NCI-H1092 treated with DMSO at 0.1 percent for 48 hours (cell line): ENCODE measurements at places on chromosomes 13 and 19.

DNA sequence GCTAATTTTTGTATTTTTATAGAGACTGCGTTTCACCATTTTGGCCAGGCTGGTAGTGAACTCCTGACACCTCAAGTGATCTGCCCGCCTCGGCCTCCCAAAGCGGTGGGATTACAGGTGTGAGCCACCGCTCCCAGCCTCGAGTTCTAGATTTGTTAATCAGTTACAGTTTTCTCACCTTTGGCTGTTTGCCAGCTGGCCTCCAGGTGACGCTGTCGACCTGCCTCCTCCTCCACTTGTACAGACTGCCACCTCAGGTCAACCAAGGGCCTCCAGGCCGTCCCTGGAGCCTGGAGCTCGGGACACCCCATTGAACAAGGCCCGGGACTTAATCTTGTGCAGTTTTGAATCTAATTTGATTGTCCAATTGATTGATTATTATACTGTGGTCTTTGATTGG lies 45.5 kb downstream of the IER2 start:
- no peak for DNase-seq

DNA sequence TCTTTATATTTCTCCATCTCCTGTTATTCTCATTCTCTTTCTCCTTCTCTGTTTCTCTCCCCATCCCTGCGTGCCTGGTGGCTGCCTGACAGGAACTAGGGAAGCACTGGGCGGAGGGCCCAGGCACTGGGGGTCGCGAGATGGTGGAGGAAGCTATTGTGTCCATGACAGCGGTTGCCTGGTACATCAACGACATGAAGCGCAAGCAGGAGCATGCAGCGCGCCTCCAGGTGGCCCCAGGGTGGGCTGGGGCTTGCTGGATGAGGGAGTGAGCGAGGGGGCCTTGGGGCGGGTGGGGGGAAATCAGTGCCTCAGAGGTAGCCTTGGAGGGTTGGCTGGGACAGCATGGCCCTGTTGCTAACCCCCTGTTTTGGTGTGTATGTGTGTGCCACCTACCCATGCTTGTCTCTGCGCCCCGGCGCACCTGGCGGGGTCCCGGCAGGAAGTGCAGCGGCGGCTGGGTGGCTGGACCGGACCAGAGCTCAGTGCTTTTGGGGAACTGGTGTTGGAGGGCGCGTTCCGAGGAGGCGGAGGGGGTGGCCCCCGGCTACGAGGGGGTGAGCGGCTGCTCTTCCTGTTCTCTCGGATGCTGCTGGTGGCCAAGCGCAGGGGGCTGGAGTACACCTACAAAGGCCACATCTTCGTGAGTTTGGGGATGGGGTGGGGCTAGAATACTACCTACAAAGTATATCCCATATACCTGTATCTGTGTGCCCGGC lies 5.2 kb downstream of the PLEKHG2 start:
- no peak for DNase-seq

DNA sequence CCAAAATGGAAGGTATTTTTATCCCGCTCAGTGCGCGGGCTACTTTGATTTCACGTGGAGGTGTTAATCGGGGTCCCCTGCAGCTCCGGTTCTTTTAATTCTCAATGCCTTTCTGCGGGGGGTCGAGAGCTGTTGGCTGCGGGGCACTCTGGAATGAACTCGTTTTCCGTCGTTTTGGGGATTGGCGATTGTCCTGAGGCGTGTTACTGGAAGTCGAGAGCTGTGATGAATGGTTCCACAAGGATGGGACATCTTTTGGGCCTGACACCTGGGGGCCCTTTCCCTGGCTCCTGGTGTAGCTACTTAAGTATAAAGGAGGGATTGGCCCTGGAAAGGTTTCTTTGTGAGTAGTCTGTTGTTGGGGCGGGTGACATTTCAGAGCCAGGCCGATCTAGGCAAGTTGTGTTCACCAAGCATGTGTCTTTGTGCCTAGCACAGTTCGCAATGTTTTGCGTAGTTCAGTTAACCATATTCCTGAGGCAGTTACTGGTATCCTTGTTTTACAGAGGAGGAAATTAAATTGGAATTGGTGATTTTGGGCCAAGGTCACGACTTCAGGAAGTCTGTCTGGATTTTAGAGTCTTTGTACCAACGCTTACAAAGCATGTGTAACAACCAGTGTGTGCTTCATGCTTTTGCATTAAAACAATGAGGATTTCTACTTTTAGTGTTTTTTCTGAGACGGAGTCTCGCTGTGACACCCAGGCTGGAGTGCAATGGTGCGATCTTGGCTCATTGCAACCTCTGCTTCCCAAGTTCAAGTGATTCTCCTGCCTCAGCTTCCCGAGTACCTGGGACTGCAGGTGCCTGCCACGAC lies 846 bp downstream of the RPL13A start:
- no peak for DNase-seq

GRCh38 chr19:6042776-6043726 lies 65.1 kb upstream of the RANBP3 start:
- no peak for DNase-seq

DNA sequence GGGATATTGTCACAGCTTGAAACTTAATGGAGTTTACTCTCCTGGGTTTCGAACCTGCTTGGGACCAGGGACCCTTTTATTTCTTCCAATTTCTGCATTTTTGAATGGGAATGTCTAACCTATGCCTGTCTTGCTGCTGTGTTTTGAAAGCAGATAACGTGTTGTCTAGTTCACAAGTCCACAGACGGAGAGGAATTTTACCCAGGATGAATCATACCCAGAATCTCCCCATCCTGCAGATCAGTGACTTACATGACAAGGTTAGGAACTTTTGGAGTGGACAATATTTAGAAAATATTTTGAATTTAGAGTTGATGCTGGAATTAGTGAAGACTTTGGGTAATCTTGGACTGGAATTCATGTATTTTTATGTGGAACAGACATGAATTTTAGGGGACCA lies 68.6 kb upstream of the RFXAP start:
- no peak for DNase-seq

GRCh38 chr13:105240371-105240770 lies 1295.1 kb downstream of the EFNB2 start:
- no peak for DNase-seq

- DNase-seq, result no peak
Measured at GRCh38 chr13:30857018-30857417, 49.1 kb upstream of the MEDAG start.

GRCh38 chr13:71513411-71514033 lies 353.5 kb downstream of the DACH1 start:
- peak; percentile 52 for DNase-seq

- no peak for DNase-seq
Measured at GRCh38 chr13:99380921-99381645, 73.9 kb upstream of the GPR183 start.

DNA sequence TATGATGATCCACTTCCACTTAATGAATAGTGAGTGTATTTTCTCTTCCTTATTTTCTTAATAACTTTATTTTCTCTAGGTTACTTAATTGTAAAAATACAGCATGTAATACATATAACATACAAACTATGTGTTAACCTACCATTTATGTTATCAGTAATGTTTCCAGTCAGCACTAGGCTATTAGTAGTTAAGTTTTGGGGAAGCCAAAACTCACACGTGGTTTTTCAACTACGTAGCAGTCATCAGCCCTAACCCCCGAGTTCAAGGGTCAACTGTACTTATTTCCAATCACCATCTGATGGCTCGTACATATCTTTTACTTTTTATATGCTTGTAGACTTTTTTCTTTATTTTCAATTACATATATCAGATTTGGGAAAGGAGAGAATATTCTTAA lies 95.7 kb downstream of the TNFSF13B start:
- no peak for DNase-seq

DNA sequence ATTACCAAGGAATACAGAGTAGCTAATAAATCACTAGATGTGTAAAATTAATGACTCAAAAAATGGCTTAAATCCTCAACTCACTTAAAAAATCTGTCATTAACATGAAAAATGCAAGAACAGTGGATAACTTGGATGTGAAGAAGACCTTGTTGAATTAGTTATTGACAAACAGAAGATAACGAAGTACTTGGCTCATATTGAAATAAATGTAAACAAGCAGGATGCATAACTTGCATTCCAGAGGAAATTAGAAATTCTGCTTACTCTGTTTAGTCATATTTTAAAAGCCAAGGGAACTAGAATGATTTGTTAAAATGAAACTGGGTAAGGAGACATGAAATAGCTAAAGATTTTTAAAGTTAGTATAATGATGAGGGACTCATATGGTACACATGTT lies 1812.2 kb downstream of the PCDH9 start:
- no peak for DNase-seq

DNA sequence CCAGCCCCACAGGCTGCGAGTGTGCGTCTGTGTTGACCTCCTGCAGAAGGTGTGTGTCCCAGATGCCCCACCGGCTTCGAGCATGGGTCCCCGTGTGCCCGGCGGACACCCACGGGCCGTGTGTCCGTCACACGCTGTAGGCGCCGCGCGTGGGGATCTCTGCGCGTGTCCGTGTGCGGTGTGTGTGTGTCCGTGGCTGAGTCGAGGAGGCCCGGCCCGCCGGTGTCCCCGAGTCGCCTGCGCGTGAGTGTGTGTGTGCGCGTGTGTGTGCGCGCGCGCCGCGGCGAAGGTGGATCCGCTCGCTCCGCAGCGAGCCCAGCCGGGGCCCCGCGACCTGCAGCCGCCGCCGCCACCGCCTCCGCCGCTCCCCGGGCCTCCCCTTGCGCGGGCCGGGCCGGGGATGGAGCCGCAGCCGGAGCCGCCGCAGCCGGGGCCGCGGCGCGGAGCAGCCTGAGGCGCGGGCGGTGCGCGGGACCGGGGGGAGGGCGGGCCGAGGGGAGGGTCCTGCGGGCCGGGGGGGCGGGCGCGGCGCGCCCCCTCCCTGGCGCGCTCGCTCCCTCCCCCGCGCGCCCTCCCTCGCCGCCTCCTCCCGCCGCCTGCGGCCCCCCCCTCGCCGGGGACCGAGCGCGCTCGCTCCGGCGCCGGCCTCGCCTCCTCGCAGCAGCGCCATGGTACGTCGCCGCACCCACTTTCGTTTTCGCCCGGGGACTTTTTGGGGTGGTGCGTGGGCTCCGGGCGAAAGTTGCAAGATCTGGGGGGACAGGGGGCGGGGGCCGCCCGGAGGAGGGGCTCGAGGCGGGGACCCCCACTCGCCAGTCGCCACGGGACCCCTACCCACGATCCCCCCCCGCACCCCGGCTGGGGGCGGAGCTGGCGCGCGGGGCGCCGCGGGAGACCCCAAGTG lies 7.1 kb upstream of the NFIC start:
- peak; percentile 19 for DNase-seq

DNA sequence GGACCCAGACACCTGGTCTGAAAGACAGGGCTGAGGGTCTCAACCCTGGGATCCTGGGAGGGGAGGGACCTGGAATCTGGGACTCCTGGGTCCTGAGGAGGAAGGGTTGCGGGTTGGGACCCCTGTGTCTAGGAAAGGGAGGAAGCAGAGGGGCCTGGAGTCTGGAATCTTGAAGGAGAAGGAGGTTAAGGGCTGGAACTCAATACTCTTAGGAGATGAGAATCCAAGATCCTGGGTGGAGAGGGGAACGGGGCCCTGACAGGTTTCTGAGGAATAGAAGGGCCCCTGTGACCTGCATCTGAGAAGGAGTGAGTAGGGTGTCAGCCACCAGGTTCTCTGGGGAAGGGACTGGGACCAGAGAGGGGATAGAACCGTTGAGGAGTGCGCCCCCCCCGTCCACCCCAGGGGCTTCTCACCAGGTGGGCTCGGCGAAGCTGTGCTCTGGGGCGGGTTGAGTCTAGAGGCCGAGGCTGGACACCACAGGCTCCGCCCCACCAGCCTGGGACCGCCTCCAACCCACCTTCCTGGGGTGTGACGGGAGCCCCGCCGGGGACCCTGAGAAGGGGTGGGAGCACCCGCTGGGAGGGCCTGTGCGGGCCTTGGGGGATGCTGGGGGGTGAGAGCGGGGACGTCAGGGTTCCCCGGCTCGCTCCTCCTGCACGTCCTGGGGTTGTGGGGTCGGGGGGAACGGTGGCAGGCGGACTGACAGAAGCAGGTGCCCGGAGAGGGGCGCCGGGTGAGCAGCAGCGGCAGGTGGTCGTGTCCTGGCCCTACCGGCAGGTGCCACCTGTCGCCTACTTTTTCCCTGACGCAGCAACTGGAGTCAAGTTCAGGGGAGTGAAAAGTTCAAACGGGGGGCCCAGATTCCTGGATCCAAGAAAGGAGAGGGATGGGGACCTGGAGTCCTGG lies at the start of gene MAMSTR:
MAMSTR (minus strand) TSS at position 463 of the 909 bp plus-strand sequence. CDS start 694 bp downstream, outside the sequence.
- no peak for DNase-seq

DNA sequence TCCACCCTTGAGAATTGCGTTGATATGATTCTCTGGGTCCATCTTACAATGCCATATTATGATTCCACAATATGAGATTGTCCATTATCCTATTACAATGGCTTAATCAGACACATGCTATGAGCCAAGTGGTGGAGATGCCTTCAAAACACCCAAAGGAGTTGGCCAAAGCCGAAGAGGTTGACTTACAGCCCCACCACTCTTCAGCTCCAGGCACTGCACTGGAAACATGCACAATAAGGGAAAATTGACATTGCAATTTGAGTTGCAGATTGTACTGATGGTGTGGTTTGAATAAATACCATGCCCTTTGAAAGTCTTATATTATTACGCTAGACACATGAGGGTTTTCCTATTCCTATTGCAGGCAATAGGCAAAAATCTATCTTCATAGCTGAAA lies 75.4 kb upstream of the TNFSF11 start:
- no peak for DNase-seq

DNA sequence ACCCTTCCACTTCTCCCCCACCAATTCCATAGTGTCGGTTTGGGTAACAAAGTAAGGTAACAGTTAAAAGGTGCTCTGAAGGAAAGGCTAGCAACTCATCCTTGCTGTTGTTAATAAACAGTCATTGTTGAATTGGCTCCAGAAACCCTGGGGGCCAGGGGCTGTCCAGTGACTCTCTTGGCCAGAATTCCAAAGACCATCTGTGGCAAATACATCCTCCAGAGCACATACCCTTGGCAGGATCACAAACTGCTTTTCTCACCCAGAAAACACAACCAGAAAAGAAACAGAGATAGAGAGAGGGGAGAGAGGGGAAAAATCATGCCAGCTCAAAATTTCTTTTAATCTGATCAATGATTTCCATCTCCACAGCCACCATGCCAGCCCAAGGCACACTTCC lies 22.1 kb downstream of the CACNA1A start:
- no peak for DNase-seq
